ENCODE measurements at places on chromosomes 3 and 15.
A peak's percentile ranks its signal among the peaks of the same experiment; 100 is the strongest.

GRCh38 chr3:154480033-154480432 is 50.0 kb upstream of the GPR149 start:
- DNase-seq, result no peak

DNA sequence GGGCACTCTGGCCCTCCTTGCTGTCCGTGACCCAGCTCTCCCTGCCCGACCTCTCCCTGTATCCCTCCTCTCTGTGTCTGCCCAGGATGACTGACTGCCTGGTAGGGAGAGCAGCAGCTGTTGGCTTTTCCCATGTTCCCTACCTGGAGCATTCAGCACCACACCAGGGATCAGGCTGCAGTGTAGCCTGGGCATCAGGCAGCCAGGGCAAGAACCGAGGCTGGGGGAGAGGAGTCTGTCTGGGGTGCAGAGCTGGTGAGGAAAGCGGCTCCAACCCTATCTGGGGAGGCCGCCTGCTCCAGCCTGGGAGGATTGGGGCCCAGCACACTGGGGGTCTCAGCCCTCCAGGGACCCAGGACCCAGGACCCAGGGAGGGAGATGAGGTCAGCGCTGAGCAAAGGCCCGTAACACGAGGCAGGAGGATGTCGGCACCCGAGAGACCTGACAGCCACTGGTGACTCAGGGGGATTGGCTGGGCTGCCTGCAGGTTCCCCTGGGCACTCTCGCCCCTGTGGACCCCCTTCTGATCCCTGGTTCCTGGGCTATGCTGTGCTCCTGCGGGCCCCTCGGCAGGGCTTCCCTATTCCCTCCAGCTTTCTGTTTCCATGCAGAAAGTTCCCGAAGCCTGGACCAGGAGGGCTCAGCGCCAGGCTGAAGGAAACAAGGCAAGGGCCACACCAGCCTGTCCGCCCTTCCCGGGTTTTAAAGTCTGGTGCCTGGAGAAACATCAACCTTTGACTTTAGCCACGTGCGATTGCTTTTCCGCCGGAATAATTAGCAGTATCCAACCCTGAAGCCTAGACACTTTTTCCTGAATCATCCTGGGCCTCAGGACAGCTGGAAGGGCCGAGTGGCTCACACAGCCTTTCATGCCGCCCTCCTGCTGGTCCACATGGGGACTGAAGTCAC is 128.2 kb upstream of the MEF2A start:
- peak; percentile 6 for DNase-seq

DNA sequence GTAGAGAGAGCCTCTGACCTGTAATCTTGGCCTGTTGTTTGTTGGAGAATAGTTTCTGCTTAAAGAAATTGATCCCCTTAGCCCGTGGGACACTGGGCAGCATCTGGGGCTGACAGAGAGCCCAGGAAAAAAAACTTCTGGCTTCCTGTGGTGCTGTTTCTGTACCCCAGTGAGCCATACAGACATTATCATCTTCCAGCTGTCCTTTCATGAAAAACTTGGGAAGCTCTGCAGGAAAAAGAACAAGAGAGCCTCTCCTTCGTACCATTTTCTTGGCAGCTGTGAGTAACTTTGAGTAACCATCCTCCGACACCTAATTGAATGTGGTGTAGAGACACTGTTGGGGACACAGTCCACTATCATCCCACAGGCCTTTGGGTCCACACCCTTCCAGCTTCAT is 333.0 kb downstream of the SHQ1 start:
- DNase-seq, result no peak

DNA sequence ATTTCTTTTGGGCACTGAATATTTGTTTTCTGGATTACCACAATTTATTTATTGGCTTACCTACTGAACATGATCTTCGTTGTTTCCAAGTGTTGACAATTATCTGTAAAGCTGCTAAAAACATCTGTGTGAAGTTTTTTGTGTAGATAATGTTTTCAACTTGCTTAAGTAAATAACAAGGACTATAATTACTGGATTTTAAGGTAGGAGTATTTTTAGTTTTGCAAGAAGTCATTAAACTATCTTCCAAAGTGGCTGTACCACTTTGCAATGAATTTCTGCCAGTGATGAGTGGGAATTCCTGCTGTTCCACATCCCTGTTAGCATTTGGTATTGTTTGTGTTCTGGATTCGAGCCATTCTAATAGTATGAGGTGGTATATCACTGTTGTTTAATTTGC is 702.2 kb downstream of the MECOM start:
- DNase-seq, result no peak

DNA sequence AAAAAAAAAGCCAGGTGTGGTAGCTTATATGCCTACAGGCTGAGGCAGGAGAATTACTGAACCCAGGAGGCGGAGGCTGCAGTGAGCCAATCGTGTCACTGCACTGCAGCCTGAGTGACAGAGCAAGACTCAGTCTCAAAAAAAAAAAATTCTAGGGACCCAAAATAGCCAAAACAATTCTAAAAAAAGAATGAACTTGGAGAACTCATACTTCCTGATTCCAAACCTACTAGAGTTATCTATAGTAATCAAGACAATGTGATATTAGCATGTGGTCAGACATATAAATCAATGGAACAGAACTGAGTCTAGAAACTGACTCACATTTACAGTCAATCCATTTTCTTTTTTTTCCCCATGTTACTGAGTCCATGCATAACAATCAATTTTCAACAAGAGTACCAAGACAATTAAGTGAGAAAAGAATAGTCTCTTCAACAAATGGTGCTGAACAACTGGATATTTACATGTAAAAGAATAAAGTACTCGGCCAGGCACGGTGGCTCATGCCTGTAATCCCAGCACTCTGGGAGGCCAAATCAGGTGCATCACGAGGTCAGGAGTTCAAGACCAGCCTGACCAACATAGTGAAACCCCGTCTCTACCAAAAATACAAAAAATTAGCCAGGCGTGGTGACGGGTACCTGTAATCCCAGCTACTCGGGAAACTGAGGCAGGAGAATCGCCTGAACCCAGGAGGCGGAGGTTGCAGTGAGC is 11.9 kb downstream of the PRKAR2A start:
- DNase-seq, result no peak

DNA sequence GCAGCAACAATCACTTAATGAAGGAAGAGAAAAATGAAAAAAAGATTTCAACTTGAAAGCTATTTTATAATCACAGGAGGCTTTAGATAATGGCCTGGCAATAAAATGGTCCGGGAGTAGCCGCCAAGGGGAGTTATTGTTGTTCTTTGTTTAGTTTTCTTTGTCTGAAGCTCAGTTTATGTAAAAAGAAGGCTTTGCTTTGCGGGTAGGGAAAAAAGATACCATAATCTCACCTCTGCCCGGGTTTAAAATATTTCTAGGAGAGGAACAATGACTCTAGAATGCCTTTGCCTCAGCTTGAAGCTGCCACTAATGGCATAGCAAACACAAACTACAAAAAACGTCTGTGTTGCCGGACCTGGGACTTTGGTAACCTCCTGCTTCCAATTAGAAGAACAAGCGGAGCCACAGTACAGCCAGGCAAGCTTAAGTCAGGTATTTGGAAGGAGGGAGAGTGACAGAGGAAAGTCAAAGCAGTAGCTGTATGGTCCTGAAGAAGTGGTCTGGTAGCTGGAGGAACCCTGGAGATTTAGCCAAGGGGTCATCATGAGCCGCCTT is 764.5 kb downstream of the TUSC7 start:
- peak; percentile 53 for DNase-seq

DNA sequence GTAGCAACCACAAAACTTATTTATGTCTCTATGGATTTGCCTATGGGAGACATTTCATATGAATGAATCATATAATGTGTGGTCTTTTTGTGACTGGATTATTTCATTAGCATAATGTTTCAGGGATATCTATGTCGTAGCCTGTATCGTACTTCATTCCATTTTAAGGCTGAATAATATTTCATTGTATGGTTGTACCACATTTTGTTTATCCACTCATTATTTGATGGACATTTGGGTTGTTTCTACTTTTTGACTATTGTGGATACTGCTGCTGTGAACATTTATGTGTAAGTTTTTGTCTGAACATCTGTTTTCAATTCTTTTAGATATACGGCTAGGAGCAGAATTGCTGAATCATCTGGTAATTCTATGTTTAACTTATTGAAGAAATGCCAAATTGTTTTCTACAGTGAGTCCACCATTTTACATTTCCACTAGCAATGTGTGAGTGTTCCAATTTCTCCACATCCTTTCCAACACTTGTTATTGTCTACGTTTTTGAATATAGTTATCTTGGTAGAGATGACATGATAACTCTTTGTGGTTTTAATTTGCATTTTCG is 134.4 kb upstream of the DAZL start:
- no peak for DNase-seq

- no peak for DNase-seq
These were observed at the start of gene CTXND1 for GRCh38 chr15:80252121-80252518. Gene CTXND1 (minus strand): TSS chr15:80252213. CDS start chr15:80201949, 50,264 bp downstream.
